ENCODE measurements at places on chromosomes 6 and 20.

GRCh38 chr6:83510791-83511190 is 1.5 kb upstream of the PRSS35 start:
- DNase-seq: no peak

DNA sequence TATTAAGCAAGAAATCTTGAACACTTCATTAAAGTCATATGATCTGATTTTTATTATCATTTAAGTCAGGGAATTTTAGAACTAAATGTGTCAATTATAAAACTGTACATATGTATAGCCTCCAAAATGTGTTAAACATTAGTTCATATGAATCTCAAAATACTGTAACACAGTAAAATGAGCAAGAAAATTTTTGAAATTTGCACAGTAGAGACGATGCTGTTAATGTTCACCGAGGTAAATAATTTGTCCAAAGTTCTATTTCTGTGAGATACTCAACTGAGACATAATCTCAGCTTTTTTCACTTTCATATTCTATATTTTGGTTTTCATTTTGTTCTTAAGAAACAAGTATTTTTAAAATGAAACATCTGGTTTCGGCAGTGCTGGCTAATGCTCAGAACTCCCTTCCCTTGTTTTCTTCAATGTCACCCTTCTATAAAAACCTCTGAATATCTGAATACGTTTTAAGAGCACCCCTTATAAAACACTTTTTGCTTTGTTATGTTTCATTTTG is 353.1 kb downstream of the LAMA2 start:
- no peak for DNase-seq

DNA sequence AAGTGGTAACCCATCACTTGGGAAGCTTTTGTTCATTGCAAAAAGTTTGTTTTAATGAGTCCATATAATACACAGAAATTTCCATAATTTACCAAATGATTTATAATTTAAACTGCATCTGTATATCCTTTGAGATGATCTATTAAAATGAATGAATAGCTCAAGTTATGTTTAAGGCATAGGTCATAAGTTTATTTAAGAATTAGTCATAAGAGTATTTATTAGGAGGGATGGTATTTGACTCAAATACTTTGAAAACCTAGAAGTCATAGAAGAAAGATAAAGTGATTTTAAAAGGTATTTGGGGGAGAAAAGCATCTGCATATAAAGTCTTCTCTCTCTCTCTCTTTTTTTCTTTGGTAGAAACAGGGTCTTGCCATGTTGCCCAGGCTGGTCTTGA is 388.5 kb downstream of the CDKAL1 start:
- no peak for DNase-seq

- no peak for DNase-seq
Measured at GRCh38 chr6:22247916-22248482, 48.8 kb downstream of the PRL start.

DNA sequence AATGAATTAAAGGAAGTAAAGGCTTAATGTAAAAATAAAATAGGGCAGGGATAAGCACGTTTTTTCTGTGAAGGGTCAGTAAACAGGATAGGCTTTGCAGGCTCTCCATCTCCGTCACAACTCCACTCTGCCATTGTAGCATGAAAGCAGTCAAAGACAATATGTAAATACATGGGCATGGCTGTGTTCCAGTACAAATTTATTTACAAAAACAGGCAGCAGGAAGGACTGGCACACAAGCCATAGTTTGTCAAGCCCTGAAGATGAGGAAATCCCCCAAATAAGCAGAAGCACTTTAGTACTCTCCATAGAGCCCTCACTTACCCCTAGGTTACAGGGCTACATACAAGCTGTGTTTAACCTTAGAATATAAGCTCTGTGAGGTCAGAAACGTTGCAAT is 8.9 kb upstream of the FBXO9 start:
- no peak for DNase-seq

- no peak for DNase-seq
Measured at GRCh38 chr20:50713657-50714101, 17.7 kb upstream of the PARD6B start.

DNA sequence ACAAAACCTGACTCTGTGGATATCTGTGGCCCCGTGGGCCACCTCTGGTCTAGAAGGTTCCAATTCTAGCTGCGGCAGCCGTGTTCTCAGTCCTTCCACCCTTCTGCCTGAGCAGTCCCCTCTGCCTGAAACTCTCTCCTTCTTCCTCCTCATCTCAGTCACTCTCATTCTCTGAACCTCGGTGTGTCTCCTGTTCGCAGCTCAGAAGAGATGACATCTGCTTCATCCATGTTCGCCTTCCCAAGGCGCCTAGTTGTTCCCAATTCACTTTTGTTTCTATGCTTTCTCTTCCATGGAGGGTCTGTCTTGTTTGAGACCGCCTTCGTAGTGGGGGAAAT is 95.5 kb downstream of the CEBPB start:
- DNase-seq: no peak

GRCh38 chr20:38190166-38190565 is 25.1 kb upstream of the TGM2 start:
- no peak for DNase-seq

- no peak for DNase-seq
Measured at GRCh38 chr20:62703853-62704228, 4.8 kb upstream of the NTSR1 start.

GRCh38 chr6:138662471-138662870 is 111.1 kb upstream of the CCDC28A start:
- peak; percentile 43 for DNase-seq

DNA sequence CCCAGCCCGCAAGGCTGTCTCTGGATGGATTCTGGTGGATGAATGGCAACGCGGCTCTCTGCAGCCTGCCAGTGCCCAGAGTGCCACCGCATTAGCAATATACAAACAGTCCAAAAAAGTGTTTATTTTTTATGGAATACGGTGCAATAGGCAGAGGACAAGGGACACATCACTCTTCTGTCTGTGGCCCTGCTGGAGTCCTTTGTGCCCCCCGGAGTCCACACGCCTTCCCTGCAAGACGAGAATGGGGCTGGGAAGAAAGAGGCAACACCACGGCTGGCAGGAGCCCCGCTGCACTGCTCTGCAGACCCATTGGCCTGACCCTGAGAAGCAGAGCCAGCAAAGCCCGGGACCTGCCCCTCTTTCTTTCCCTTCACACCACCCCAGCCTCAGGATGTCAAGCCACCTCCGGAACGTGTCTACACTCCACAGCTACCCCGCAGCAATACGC is 196.3 kb downstream of the SYNDIG1 start:
- DNase-seq: no peak

DNA sequence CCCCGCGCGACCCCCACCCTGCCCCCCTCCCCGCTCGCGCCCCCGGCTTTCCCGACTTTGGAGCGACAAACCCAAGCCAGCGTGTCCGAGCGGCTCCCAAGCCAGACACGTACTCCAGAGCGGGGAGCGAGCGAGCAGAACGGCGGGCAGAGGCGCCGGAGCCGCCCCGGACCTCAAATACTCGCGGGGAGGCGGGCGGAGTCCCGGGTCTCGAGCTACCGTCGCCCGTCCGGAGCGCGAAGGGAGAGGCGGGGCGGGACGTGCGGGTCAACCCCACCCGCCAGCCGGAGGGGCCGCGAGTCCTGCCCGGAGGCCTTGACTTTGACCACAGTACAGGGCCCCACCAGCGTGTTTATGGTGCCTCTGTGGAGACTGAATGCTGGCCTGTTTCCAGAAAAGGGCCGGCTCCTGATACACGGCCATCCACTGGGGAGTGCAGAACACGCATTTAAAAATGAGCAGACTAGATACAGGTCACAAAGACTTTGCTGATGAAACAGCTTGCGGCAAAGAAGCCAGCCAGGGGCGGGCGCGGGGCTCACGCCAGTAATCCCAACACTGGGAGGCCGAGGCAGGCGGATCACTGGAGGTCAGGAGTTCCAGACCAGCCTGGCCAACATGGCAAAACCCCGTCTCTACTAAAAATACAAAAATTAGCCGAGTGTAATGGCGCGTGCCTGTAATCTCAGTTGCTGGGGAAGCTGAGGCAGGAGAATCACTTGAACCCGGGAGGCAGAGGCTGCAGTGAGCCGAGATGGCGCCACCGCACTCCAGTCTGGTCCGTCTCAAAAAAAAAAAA is at the start of gene SERPINB6:
TSS of gene SERPINB6 (minus strand) at position 148 of the 799 bp plus-strand sequence. CDS start 12,235 bp downstream, outside the sequence.
- DNase-seq: peak; percentile 36

DNA sequence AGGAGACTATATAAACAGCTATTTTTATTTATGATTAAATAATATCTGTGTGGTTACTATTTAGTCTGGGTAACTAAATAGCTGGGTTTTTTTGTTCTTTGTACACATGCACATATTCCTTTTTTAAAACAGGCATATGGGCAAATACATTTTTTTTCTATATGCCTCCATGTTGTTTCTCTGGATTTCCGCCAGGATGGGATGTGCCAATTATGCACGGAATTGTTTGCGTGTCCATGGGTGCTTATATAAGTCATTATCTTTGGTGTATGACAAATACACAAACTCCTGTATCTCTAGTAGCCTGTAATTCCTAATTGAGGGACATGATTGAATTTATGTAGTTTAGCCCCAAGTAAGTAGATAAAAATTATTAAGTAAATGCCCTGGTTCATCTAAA is 226.9 kb downstream of the BCKDHB start:
- DNase-seq: no peak

DNA sequence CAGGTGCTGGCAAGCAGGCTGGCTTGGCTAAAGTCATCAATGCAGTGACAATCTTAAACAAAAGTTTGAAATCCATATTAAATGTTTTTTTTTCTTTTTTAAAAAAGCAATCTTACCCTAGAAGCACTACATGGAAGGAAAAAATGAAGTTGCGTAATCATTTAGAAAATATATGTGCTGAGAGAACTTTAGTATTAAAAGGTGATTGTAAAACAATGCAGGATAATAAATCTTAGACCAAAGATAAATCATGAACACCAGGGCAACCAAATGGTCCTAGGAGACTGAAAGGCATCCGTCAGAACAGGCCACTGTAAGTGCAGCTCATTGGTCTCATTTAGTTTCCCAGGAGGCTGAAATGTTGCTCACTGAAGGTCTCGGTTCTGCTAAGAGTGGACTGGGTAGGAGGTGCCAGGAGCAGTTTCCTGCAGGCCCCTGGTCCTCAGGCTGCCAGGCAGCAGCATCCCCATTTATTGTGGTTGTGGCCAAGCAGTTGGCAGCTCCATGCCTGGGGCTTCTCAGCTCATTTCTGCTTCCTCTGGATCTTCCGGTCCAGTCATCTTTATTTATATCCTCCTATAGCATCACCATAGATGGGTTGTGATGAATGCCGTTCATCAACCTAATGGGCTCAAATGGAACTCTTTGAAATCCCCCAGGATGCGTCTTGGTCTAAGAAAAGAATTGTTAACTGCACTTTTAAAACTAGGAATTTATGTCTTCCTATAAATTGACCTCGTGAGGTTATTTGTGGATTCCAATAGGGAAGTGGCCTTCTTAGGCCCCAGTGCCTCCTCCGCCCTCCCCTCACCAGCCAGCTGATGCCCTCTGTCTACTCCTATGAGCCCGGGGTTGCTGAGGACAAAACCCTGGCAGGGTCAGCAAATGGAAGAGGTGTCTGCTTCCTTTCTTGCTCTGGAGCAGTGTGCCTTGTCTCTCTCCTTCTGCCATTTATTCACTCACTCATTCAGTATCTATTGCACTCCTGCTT is 269.0 kb downstream of the UST start:
- DNase-seq: peak; percentile 71

GRCh38 chr6:152004036-152004566 is 196.6 kb downstream of the ESR1 start:
- no peak for DNase-seq

DNA sequence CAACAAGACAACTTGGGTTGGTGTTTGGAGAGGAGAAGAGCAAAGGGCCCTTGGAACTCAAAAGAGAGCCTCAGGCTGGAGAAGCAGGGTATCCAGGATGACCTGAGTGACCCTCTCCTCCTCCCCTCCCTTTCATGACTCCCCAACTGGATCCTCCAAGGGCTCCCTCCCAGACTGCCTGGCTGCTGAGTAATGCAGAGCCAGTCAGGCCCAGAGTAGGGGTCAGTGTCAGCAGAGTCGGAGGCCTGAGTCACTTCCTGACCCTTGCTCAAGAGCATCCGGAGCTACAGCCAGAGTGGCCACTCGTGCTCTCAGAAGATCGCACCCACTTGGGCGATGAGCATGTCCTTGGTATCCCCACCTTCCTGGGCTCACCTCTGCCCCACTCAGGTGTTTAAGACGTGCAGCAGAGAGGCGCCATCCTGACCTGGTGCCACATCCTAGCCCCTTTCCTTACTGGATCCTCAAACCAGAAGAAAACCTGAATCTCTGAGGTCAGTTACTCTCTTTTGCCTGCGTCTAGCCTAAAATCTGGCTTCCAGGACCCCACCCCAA is 2.8 kb upstream of the MAPK13 start:
- peak; percentile 92 for DNase-seq

GRCh38 chr20:17417225-17417624 is 114.0 kb downstream of the BFSP1 start:
- no peak for DNase-seq

DNA sequence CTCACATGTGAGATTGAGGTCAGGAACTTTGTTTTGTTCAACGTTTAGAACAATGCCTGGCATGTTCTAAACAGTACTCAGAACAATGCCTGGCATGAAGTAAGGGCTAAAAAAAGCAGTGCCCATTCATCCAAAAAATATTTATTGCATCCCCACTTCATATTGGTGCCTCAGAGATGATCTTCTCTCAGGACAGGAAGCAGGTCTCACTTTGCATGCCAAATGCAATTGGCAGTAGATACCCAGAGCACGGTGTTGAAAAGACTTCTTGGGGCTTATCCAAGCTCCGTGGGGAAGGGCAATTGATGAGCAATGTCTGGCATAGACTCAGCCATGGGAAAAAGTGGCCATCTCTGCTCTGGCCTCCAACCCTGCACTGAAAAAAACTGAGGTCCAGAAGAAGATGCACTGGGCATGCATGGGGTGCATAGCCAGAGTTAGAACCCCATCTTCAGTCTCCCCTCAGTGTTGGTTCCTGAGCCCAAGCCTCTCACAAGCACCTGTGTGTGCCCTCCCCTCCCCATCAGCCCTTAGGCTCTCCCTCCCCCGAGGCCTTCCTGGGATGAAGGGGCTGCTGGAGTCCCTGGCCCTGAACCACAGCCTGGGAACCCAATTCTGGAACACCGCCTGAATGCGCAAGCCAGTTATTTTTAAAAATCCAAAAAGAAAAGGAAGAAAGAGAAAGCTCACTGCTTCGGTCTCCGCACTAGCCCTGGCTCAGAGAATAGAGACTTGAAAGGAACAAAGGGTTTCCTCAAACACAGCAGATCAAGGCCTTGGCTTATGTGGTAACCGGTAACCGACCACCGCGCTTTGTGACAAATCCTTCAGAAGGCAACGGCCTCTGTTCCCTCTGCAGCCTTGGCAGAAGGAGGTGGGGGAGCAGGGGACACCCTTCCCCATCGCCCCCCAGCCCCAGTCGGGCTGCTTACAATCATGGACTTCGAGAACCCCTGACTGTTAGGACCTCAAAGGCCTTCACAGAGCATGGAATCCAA is 78.5 kb upstream of the SIRPA start:
- peak; percentile 26 for DNase-seq
